Stimulated activated CD4-positive, alpha-beta T cell treated with anti-CD3 and anti-CD28 coated beads, Interleukin-15, amount 100 ng/mL, for 1 hour (primary cell): ENCODE measurements at places on chromosomes 7 and 10.

DNA sequence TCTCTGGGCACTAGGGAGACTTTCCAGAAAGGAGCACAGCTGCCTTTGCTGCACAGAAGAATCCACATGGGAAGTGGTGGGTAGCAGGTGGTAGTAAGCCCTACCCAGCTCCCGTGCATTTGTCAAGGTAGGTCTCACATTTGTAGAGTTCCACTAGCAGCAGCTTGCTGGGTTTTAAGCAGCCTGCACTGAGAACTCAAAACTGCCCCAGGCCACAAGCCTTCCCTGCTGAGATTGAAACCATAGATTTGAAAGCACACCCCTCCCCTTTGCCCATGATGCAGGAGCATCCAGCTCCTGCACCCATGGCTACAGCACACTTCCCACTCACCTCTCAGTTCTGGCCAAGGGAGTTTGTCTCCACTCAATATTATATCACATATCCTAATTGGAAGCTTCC, 604.5 kb upstream of the STEAP1 start:
- no peak for DNase-seq

GRCh38 chr10:48476279-48476982, 128.4 kb downstream of the ARHGAP22 start:
- DNase-seq = no peak

GRCh38 chr7:99497766-99498545, 2.1 kb downstream of the ZNF394 start:
- no peak for DNase-seq

GRCh38 chr7:34019301-34019790, 114.0 kb downstream of the BMPER start:
- no peak for DNase-seq

DNA sequence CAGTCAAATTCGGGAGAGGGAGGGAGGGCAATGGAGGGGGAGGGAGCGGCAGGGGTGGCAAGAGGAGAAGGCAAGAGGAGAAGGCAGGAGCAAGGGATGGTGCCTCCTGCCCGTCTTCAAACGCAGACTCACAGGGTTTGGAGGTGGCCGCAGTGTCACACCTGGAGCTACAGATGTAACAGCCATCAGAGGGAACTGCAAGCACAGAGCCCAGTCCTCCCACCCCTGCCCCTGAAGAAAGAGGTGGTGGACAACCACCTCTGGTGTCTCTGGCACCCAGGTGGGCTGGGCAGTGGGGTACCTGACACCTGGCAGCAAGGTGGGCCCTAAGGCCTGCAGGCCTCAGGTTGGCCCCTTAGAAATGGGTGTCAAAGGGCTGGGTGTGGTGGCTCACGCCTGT, 67.0 kb upstream of the SDK1 start:
- no peak for DNase-seq

DNA sequence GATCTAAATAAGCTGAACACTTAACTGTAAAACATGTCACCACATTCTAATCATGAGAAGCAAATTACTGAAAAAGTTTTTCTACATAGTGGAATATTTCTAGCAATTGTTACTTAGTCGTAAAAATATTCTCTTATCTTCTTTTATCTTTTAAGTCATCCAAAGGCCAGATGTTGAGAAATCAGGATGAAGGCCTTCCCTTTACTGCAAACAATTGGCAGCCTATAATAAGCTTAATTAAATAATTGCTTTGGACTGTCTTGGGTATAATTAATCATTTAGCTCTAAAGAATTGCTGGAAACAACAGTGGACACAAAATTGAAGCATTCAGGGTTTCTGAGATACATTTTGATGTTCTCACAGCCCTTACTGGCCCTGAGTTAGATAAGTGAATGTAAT, 226.5 kb downstream of the FANK1 start:
- no peak for DNase-seq

GRCh38 chr10:11026773-11027172, 9.1 kb downstream of the CELF2 start:
- no peak for DNase-seq

- no peak for DNase-seq
Measured at GRCh38 chr7:8155836-8156235, 106.1 kb downstream of the ICA1 start.

GRCh38 chr7:48708635-48709034, 215.7 kb upstream of the CDC14C start:
- no peak for DNase-seq

DNA sequence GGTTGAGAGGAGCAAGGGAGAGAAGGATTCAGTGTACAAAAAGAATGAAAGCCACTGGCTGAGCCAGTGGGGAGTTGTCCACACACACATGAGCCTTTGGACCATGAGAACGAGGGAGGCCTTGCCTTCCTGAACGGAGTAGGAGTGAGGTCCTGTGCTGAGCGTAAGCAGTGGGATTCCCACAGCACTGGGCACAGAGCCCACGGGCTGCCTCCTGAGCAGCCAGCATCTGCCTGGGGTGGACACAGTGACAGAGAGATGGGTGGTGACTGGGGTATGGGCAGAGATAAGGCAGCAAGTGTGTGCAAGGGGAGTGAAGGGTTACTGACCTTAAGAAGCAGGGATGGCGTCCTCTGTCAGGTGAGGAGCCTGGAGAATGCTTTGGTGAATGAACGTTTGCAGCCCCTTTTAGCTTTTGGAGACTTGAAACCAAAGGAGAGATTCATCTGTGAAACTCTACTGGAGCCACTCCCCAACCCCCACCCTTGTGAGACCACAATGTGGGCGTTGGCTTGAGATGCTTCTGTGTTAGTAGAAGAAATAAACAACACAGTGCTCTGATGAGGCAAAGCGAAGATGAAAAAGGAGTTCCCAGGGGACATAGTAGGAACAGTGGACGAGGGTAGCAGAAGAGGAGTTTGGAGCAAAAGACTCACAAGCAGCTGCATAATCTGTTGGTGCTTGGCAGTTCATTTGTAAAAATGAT, 56.5 kb downstream of the FIGNL1 start:
- DNase-seq = no peak

DNA sequence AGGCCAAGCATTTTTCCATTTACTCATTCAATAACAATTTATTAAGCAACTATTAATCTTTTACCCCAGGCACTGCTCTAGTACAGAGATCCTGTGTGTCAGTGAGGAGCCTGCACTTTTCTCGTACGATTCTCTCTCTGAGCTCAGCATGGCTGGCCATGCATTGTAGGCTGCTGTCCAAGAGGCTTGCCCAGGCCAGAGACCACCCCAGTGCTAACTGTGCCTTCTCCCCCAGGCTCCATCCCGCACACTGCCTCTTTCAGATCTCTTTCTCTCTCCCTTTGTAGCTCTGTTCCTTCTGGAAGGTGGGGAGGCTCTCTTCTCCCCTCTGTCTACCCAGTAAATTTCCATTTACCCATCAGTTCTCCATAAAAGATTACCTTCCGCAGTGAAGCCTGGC, 101.0 kb upstream of the IKZF1 start:
- DNase-seq = no peak

GRCh38 chr7:143454091-143454680, 10.9 kb downstream of the TAS2R60 start:
- no peak for DNase-seq

- no peak for DNase-seq
Measured at GRCh38 chr10:102593074-102593803, 51.0 kb upstream of the TRIM8 start.

DNA sequence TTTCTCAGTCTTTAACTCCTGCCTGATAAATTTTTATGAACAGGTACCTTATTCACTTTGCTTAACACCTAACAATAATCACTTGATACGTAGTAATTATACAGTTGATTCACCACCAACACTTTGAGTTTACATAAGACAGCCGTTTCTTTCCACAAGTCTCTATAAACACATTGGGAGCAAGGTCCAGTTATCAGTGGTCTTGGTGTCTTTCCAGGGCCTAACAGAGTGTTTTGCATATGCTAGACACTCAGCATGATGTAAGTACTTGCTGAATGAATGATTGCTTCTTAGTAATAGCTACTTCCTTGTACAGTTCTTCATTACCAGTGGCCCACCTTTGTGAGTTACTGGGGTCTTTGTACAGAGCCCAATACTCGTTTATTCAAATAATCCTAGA, 6.4 kb downstream of the CLDN12 start:
- no peak for DNase-seq

DNA sequence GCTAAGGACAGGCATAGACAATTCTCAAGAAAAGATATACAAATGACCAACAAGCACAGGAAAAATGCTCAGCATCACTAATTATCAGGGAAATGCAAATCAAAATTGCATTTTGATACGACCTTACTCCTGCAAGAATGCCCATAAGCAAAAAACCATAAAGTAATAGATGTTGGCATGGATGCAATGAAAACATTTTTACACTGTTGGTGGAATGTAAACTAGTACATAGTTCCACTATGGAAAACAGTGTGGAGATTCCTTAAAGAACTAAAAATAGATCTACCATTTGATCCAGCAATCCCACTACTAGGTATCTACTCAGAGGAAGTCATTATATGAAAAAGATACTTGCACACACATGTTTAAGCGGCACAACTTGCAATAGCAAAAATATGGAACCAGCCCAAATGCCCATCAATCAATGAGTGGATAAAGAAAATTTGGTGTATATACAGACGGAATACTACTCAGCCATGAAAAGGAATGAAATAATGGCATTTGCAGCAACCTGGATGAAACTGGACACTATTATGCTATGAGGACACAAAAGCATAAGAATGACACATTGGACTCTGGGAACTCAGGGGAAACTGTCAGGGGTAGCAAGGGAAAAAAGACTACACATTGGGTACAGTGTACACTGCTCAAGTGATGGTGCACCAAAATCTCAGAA, 59.3 kb downstream of the DGKI start:
- no peak for DNase-seq

- DNase-seq = no peak
Measured at GRCh38 chr7:139588632-139589031, 65.1 kb downstream of the CLEC2L start.

GRCh38 chr7:116584721-116585120, 59.9 kb downstream of the CAV1 start:
- no peak for DNase-seq

DNA sequence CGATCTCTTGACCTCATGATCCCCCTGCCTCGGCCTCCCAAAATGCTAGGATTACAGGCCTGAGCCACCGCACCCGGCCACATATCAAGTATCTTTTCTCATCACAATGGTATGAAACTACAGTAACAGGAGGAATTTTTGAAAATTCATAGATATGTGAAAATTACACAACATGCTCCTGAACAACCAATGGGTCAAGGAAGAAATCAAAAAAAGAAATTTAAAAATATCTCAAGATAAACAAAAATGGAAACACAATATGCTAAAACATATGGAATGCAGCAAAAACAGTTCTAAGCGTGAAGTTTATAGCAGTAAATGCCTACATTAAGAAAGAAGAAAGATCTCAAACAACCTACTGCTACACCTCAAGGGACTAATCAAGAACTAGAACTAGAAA, 59.8 kb upstream of the ADAM12 start:
- DNase-seq = no peak

DNA sequence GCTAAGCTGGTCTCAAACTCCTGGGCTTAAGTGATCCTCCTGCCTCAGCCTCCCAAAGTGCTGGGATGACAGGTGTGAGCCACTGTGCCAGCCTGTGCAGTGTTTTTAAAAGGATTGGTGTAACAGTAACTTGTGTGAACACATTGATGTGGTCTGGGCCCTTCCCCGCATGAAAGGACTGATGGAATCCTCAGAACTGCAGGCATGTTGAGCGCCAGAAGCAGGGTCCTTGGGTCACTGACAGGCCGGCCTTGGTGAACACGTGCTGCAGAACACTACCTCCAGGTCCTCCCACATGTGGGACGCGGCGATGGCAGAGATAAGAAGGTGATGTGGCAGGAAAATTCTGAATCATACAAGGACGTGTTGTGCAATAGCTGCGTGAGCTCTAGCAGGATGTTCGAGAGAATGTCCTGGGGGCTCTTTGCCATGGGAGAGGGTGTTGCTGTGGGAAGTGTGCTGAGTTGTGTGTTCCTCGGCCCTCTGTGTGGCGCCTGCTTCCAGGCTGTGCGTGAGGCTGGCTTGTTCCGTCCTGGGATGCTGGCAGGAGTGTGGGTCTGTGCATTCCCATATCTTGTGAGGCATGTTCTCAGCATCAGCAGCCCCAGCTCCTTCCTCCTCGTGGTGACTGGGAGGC, 68.2 kb downstream of the DNAJB6 start:
- no peak for DNase-seq

- no peak for DNase-seq
Measured at GRCh38 chr10:78763651-78764395, 304.9 kb upstream of the ZMIZ1 start.

DNA sequence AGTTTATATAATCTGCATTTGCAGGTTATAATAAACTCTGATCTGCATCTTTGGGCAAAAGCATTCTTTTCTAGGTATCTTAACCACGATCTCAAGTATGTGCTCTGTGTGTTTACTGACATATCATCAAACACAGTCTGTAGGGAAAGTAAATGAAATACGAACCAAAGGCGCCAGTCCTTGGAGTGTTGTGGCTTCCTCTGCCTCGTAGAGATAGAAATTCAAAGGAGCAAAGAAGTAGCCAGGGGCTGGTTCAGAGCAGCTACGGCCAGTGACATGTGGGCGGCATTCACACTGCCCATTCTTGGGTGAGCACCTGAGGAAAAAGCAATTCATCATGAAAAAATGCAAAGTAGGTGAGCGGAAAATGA, 38.7 kb downstream of the LAMB4 start:
- no peak for DNase-seq

DNA sequence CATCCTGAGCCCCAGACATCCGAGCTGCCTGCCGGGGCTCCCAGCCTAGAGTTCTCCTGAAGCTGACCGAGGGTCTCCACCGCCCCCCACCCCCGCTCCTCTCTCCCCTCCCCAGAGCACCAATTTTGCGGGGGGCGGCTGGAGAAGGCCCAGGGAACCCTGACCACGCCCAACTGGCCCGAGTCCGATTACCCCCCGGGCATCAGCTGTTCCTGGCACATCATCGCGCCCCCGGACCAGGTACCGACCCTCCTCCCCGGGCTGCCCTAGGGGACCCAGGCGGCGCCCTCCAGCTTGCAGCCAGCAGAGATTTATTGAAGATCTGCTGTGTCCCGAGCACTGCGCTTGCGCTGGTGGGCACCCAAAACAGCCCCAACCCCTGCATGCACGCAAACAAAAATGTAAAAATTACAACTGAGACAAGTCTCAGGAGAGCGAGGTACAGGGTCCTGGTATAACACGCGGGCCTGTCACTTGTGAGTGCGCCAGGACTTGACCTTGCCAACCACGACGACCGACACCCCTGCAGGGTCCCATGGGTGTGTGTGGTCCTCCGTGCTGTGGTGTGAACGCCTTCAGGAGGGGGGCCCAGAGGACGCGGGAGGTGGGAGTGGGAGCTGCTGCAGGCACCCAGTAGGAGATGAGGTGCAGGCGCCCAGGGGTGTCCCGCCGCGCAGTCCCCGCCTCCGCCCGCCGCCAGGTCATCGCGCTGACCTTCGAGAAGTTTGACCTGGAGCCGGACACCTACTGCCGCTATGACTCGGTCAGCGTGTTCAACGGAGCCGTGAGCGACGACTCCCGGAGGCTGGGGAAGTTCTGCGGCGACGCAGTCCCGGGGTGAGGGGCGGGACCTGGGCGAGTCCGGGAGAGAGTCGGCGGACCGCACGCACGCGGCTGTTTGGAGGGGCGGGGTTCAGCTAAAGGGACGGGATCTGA, 3.1 kb downstream of the PCOLCE start:
- DNase-seq = no peak
